GOT3 (cell line): ENCODE measurements at places on chromosomes 5 and 9.

GRCh38 chr5:66021585-66021984, 95.2 kb downstream of the ERBIN start:
- no peak for DNase-seq

DNA sequence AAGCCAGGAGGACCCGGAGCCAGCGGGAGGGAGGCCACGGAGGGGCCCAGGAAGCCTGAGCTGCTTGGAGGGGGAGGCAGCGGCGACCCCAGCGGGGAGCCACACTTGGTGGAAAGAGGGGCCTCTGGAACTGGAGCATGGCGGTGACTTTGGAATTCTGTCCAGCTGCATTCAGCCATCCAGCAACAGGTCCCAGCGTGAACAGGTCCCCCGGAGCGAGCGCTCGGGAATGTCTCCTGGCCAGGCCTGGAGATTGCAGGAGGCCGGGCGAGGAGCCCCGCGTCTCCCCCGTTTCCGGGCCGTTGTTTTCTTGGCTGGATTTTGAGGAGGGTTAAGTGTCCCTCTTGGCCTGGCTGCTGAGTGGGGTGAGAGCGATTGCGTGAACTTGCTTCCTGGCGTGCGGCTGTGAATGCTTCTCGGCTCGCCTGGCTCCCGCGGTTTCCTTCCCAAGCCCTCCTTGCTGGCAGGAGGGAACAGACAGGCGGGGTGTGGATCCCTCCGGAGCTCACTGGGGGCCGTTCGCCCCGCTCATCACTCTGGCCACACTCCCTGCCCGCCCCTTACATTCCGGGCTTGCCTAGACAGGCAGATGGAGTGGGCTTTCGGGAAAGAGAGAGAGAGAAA, 125.3 kb upstream of the IRX4 start:
- DNase-seq: no peak

DNA sequence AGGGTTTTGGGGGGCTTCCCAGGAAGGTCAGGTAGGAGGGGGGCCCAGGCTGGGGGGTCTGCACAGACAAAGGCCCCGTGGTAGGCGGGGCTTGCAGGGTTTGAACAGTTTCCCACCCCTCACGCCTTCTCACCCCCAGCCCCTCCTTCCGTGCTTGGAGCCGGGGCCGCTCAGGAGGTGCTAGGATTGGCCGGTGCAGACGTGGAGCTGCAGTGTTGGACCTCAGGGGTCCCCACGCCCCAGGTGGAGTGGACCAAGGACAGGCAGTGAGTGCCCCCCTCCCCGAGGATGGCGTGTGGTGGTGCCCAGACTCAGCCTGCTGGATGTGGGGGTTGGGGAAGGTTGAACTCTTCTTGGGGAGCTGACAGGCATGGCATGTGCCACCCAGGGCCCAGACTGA, 83.8 kb downstream of the HMCN2 start:
- no peak for DNase-seq

GRCh38 chr9:22622815-22623214, 176.2 kb downstream of the DMRTA1 start:
- no peak for DNase-seq

DNA sequence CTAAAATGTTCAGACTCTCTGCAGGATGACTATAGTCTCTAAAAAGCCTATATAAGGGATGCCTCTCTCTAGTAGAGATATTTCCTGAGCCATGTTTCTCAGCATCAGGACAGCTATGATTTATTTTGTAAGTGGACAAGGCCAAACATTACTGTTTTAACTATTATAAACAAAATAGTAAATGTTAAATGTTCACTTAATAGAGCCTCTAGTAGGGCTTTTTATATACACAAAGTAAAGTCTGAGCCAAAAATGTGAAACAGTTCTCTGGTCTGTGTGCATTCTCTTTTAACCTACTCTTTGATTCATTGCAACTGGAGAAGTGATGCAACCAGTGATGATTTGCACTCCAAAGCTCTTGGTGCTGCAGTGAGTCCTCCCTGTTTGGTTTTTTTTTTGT, 220.5 kb downstream of the GDNF start:
- DNase-seq: no peak
